ENCODE measurements at places on chromosomes 6 and 20. TPM values are rescaled to one million over a fixed set of nuclear protein-coding genes. Genes with fewer than 3 reads are reported as not detected.

PREX1 gene
- polyA plus RNA-seq, result 89.5 TPM

TFAP2D gene
- polyA plus RNA-seq, result 0.16 TPM

BPIFA3 gene
- polyA plus RNA-seq, result not detected

BPI gene
- not detected for polyA plus RNA-seq

POM121L2 gene
- not detected for polyA plus RNA-seq

GNAS-AS1 gene
- polyA plus RNA-seq, result not detected

RIN2 gene
- polyA plus RNA-seq, result not detected

CST5 gene
- polyA plus RNA-seq, result not detected

EBF4 gene
- polyA plus RNA-seq, result 2.0 TPM

C6orf15 gene
- not detected for polyA plus RNA-seq

SLC26A8 gene
- not detected for polyA plus RNA-seq

CCDC167 gene
- polyA plus RNA-seq, result 181 TPM

SYNCRIP gene
- 81.6 TPM for polyA plus RNA-seq

- no peak for DNase-seq
Observed at GRCh38 chr6:118668761-118669385, 17.5 kb upstream of the CEP85L start.

- DNase-seq, result no peak
Observed at GRCh38 chr20:47038566-47039560, 144.2 kb downstream of the EYA2 start.

- DNase-seq, result no peak
Observed at GRCh38 chr6:122736163-122736562, 43.4 kb upstream of the FABP7 start.

GRCh38 chr20:4513720-4514119 lies 208.0 kb upstream of the PRND start:
- DNase-seq, result no peak

DNA sequence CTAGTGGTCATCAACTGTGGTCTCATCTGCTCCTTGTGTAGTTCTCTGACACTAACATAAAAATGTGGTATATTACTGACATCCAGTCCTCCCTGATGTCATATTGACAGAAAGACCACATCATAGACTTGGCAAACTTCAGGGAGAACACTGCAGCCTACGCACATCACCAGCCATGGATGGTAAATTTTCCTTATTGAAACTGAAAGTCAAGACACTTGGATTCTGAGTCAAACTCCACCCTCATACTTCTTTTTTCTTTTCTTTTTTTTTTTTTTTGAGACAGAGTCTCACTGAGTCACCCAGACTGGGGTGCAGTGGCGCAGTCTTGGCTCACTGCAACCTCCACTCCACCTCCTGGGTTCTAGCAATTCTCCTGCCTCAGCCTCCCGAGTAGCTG lies 25.4 kb downstream of the NDRG3 start:
- DNase-seq, result no peak

- no peak for DNase-seq
Observed at GRCh38 chr6:72955666-72956065, 269.6 kb downstream of the KHDC1L start.

GRCh38 chr6:167669870-167670802 lies 156.6 kb upstream of the AFDN start:
- no peak for DNase-seq

- no peak for DNase-seq
Observed at GRCh38 chr6:145727817-145728388, 7.4 kb downstream of the EPM2A start.

DNA sequence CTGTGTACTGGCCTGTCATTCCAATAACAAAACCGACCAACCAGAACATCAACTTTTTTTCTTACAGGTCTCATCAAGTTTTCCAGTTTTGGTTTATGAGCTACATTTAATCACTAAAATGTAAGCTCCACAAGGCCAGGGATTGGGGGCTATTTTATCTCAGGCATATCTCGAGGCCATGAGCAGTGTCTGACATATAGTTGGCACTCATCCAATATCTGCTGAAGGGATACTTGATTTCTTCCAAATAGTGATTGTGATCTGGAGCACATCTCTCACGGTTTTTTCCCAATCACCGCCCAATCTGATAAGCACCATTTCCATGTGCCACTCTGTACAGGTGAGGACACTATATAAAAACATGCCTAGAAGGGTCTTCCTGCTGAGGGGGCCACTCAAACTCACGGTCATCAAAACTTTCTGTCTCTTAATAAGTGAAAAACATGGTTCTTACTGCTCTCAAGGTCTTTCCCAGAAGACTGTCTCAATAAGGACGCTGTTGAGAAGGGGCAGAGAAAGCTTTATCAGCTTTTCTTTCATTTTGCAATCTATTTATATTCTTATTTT lies 65.5 kb downstream of the MAN1A1 start:
- no peak for DNase-seq

GRCh38 chr20:63977739-63978276 lies 1.6 kb downstream of the SAMD10 start:
- peak; percentile 19 for DNase-seq

DNA sequence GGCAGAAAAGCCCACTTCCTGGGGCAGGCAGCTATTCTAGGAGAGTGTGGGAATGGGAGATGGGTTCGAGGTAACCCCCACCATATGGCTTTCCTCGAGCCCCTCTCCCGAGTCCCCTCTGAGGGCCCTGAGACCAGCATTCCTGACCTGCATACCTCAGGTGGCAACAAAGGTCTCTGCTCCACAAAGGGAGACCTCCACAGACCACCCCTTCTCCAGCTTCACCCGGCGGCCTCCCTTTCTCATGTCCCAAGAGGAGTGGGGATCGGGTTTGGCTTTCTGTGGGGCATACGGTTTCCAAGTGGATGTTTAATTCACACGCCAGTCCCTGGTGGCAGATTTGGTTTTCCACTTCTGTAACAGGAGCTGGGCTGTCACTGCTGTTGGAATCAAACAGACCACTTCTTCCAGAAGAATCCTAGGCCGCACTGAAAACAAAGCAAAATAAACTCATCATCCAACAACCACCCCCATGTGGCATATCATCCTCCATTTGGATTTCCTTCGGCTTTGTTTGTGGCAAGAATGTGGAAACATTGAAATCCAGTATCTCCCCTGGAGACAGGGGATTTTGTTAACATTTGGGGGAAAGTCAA lies 83.2 kb downstream of the DLL1 start:
- DNase-seq, result no peak

DNA sequence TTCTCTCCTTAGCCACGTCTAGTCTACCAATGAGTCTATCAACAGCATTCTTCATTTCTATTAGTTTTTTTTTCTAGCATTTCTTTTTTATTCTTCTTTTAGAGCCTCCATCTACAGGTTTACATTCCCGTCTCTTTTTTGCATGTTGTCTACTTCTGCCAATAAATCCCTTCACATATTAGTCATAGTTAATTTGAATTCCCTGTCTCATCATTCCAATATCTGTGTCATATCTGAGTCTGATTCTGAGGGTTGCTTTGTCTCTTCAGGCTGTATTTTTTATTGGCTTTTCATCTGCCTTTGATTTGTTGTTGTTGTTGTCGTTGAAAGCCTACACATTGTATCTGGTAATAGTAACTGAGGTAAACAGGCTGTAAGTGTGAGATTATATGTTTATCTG lies 104.6 kb downstream of the HMGCLL1 start:
- no peak for DNase-seq

DNA sequence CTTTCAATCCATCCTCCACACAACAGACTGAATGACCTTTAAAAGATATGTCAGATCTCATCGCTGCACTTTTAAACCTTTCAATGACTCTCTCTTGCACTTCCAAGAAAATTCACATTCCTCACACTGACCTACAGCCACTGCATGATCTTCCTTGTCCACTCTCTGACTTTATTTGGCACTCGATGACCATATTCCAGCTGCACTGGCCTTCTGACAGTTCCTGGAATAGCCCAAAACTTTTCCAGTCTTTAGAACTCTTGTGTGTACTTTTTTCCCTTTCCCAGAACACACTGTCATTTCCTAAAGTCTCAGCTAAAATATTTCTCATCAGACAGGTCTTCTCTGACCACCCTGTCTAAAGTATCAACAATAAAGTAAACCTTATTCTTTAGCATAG lies 174.6 kb downstream of the ADGRG6 start:
- no peak for DNase-seq

DNA sequence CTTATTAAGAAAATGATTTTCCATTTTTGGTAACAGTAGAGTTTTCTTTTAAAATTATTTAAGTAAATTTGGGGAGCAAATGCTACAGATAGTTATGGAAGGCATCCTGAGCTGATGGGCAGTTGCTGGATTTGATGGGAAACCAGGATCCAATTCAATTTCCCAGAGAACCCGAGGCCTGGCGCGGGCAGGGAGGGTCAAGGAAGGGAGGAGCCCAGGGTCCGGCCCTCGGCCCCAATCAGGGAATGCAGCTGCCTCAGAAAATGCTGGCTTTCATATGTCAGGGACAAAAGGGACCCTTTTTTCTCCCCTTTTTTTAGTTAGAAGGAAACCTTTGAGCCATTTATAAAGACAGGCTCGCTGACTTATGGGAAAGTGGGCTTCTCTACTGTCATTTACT lies 42.1 kb downstream of the CTCFL start:
- DNase-seq, result no peak

DNA sequence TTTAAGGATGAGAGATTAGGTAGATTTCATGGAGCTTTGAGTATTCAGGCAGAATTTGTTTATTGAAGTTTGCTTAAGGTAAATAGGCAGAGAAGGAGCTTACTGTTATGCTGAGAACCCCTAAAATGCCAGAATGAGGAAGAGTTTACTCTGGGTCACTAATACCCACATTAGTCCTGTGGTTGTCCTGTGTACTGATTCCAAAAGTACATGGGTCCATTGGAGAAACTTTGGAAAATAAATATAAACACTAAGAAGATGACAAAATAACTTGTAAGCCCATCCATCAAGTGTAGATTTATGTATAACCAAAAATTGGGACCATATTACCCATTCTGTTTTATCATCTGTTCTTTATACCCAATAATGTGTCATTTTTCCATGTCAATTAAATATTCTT lies 31.6 kb downstream of the ENPP1 start:
- no peak for DNase-seq

- DNase-seq, result no peak
Observed at GRCh38 chr6:25377664-25378063, 98.5 kb downstream of the CARMIL1 start.

DNA sequence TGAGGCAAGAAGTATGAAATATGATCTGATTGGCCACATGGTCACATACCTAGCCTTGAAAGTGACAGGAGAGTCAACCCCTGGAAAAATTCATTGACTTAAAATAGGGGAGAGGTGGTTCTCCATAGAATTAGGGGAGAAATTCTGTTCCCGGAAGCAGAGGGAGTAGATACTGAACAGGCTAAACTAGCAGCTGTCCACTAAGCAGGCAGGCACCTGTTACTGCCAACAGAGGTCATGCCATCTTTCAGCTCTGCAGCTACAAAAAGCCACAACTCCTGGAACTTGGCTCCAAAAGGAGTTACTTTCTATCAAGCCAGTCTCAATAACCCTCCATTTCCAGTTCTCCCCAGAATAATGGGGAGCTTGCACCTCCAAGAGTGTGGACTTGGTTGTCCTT lies 352.5 kb downstream of the MAFB start:
- no peak for DNase-seq
